Dorsolateral prefrontal cortex (tissue), 122 donors: ENCODE measurements at places on chromosomes 13 and 19.

GRCh38 chr19:13104360-13104847, 1.7 kb upstream of the LYL1 start:
- peak; percentile 67 for DNase-seq

GRCh38 chr19:5895409-5895808, 8.2 kb downstream of the NDUFA11 start:
- no peak for DNase-seq

DNA sequence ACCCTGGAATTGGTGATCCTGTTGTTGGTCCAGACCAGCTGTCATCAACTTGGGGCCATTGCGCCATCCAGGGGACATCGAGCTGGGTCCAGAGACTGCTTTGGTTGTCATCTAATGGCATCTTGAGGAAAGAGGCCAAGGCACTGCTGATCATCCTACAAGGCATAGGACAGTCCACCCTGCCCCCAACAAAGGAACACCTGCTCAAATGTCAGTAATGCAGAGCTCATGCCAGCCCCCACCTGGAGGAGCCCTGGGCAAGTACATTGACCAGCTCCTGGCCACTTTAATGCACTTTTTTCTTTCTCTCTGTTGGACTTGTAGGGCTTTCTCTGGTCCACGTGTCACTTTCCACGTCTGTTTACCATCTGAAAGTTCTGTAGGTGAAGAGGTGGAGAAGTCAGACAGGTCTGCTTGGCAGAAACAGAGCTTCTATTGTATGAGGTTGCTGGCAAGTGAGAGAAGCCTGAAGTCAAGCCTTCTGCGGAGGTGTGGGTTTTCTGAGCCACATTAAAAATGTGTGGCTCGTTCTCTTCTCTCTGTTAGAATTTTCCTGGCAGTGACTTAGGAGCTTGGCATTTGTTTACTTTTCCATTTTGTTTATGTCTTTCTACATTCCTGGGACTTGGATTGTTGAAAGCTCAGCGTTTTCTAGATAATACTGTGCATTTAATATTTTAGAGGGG, 124.0 kb upstream of the RNF113B start:
- no peak for DNase-seq

DNA sequence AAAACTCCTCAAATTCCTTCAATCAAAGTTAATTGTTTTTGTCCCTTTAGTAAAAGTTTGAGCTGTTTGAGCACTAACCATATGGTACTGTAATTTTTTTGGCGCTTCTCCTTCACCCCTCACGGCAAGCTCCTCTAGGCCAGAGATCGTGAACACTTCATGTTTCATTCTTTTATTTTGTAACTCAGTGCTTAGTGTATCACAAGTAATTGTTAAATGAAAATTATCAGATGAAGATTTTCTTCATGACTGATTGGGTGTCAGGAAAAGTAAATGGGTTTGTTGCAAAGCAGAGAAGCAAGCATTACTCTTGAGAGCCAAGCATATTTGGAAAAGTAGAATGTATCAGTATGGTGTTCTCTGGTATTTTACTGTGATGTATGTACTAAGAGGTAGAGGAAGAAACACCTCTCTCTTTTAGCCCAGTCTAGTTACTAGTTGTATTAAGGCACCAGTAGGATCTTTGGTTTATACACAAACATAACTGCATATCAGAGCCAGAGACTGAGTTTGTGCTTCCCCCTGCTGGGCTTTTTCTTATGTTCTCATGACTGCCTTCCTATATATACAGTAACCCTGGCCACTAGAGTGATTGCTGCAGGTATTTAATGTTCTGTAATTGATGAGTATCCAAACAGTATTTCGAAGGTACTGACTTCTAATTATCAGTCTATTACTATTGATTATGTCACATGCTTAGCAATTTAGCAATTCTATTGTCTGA, 202.3 kb upstream of the KLHL1 start:
- peak; percentile 38 for DNase-seq

DNA sequence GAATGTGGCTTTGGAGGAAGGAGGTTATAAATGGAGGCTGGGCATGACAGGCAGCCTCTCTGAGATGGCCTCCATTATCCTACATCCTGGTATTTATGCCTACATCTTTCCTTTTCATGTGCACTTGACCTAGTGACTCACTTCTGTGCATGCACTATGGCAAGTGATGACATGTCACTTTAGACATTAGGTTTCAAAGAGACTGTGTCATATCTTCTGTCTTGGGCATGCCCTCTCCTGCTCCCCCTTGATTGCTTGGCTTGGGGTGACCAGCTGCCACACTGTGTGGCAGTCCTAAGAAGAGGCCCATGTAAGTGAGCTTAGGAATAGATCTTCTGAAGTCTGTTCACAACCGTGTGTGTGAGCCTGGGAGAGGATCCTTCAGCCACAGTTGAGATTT, 472.8 kb downstream of the FGF9 start:
- DNase-seq: no peak

- DNase-seq: no peak
These were observed 838 bp upstream of the ATP4B start for GRCh38 chr13:113658836-113659235.

- DNase-seq: no peak
These were observed 314.3 kb upstream of the TMTC4 start for GRCh38 chr13:100988921-100989320.

DNA sequence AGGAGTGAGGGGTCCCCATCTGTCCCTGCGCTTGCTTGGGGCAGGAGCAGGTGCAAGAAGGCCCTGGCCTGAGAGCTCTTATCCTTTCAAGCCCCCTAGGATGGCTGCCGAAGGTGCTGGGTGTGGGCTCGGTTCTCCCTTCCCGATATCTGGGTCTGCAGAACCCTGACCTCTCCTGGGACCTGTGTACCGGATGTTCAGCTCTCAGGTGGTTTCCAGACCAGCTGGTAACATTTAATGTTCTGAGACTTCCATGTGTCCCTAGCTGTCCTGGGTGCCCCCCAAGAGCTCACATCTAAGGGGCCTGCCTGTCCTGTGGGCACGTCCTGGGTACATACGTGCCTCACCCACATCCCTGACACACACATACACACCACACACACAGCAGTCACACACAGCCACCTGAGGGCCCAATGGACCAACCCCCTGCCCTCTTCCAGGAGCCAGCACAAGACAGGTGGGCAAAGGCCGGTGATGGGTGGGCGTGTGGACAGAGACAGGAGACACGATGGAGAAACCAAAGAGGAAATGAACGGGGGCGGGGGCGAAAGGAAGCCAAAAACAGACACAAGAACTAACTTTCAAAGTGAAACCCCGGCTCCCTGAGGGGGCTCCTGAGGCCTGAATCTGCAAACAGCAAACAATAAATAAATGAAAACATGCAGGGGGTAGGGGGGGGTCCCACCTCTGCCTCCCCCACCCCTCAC, 124.3 kb downstream of the PTPRS start:
- no peak for DNase-seq
